ENCODE measurements at places on chromosomes 5 and 9.

DNA sequence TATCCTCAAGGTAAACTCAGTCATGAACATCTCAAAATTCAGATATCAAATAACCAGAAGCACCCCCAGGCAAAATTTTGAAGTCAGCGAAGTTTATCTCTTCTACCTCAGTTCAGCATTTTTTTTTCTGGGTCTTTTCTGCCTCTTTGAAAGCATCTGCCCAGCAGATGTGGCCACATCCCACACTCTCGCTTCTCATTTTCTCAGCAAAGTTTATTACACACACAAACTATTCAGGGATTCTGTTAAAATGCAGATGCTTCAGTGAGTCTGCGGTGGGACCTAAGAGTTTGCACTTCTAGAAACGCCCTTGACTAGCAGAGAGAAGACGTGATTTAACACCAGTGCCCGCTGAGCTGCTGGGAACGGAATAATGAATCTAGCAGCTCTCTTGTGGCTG, 19.3 kb downstream of the RASEF start:
- DNase-seq, result no peak

GRCh38 chr5:180470361-180470760, 23.8 kb upstream of the CNOT6 start:
- DNase-seq, result no peak

GRCh38 chr9:94576131-94576530, 17.5 kb downstream of the FBP2 start:
- DNase-seq, result no peak

GRCh38 chr5:110269478-110270142, 456.9 kb downstream of the TMEM232 start:
- no peak for DNase-seq

DNA sequence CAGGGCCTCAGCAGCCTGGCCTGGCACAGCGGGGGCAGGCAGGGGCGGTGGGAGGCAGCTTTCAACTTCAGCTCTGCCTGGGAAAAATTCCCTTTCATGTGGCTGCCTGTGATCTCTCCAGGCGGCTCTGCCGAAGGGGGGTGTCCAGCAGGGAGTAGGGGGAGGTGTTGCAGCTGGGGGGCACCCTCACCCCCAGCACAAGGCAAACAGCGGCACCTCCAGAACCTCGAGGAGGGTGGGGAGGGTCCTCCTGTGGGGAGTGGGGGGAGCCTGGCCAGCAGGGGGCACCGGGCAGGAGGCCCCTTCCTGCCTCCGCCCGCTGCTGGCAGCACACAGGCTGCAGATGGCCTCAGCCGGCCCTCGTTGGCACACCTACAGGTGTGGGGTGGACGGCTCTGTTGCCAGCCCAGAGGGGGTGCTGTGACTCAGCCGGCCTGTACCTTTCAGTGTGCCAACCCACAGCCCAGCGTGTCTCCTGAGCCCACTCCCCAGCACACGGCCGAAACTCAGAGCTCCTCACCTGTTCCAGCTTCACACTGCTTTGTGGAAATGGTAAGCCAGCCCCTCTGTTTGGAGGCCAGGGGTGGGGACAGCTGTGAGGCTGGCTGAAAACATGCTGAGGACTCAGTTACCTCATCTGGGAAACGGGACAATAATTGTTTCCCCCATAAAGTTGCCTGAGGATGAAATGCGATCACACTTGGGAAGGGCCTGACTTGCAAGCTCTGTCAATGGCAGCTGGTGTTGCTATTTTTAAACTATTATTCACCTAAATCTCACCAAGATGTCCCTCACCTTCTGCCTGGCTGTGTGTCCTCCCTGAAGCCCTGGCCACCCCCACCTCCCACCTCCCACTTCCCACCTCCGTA, 37.0 kb downstream of the CXXC5 start:
- DNase-seq, result peak; percentile 20

GRCh38 chr9:121289026-121289771, 21.2 kb downstream of the GSN start:
- no peak for DNase-seq

GRCh38 chr9:13597427-13597826, 317.9 kb upstream of the MPDZ start:
- DNase-seq, result no peak

- DNase-seq, result no peak
Measured at GRCh38 chr9:21779397-21779796, 23.0 kb upstream of the MTAP start.

DNA sequence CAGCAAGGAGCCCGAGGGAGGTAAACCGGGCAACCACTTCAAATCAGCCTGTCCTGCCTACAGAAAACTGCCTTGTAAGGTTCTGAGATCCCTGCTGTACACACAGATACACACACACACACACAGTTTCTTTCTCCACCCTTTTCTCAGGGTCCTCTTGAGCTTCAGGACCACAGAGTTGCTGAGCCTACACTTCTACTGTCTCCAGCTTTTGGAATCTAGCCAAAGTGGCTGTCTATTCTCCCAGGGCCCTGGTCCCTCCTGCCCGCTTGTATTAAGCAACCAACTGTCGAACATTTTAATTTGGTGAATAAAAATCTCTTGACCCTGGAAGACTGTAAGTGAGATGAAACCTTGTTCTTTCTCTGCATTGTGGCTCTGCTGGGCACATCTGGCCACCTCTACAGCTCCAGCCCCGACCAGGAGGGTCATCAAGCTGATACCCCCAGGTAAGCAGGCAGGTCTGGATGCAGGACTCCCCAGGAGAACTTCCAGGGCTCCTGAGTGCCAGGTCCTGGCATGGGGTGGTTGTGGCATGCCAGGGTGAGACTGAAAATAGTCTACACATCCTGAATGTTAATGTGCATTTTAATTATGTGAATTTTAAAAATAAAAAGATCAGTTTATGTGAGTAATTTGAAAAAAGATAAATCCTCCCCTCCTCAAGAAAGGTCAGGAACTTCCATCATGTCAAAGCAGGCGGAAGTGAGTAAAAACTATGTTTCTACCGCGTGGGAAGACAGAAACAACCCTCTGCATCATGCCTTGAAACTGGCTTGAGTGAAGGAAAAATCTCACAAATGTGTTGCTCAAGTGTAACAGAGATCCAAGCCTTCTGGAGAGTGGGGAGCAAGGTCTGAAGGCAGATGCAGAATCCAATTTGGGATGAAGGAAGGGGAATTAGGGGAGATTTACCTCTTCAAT, 15.0 kb upstream of the S1PR3 start:
- no peak for DNase-seq

DNA sequence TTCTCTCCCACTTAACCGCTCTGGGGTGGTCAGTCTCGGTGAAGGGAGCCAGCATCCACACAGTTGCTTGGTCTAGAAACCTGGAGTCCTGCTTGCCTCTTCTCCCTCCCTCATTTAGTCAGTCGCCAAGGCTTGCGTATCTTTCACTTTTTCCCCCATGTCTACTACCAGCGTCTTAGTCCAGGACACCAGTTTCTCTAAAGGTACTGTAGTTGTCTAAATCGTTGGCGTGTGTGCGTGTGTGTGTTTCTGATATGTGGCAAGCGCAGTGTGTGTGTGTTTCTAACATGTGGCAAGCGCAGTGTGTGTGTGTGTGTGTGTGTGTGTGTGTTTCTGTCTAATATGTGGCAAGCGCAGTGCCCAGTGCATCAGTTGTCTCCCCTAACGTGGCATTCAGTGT, 641 bp downstream of the ATP6V1G1 start:
- peak; percentile 46 for DNase-seq

DNA sequence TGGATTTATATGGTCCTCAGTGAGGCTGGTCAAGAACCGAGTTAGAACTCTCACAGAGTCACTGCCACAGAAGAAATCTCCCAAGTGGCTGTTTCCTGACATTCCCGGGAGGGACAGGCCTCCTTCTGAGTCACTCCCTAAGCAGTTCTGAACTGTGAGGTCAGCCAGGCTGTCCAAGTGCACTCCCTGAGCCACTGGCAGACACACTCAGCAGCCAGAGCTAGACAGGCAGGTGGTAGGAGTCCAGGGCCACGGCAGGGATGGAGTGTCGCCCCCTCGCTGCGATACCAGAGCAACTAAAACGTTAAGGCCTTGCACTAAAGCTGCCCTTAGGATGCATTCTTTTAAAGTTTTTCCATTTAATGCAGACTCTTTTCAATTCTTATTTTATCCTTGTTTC, 3.4 kb downstream of the IL4 start:
- DNase-seq, result no peak

DNA sequence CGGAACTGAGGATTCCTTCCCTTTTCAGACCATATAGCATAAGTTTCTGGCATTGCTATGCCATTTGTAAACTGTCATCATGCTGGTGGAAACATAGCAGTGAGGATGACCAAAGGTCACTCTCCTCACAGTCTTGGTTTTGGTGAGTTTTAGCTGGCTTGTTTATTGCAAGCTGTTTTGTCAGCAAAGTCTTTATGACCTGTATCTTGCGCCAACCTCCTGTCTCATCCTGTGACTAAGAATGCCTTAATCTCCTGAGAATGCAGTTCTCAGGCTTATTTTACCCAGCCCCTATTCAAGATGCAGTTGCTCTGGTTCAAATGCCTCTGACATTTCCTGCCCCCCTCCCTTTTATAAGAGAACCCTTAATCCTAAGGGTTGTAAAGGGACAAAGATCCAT, 26.7 kb upstream of the GRIA1 start:
- DNase-seq, result no peak

All from anterior cingulate cortex (tissue), 58 donors.